ENCODE measurements at places on chromosomes 2 and 18.

- DNase-seq, result no peak
These were observed 6.2 kb upstream of the POU3F3 start for GRCh38 chr2:104847586-104848160.

- DNase-seq, result no peak
These were observed 72.8 kb upstream of the CTDP1 start for GRCh38 chr18:79606621-79607331.

DNA sequence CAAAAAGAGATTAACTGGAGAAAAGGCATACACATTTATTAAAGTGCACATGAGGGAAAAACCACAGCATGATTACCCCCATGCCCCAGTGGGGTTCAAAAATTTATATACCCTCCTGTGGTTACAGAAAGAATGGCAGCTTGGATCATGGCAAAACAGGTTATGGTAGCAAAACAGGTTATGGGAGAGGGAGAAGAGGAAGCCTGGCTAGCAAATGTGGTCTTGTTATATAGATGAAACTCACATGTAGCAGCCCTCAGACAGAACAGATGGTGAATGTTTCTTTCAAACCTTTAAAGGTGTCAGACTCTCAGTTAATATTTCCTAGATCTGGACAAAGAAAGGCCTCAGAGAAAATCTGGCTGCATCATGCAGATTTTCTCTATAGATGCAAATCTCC, 178.2 kb upstream of the ZC3H15 start:
- DNase-seq, result no peak

GRCh38 chr18:22912835-22913234, 20.3 kb upstream of the RBBP8 start:
- DNase-seq, result peak; percentile 10

DNA sequence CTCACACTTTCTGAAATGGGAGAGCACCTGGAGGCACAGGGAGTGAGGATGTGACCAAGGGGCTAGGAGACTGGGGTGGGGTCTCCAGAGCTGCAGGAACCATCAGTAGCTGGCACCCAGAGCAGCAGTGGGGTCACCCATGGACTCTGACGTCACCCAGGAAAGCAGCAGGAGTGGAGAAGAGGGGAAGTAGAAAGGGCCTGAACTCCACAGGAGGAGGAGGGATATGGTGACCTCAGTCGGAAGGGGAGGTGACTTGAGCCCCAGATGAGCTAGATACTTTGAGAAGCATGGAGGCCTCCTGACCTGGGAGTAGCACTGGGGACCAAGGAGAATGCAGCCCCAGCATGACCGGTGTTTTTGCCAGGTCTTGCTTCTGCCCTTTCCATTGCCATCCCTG, 8.8 kb downstream of the NMUR1 start:
- DNase-seq, result no peak

GRCh38 chr2:53727921-53728320, 39.7 kb upstream of the CHAC2 start:
- no peak for DNase-seq

Data from fibroblast of gingiva (primary cell).